NCI-H146 (cell line): ENCODE measurements at places on chromosomes 4 and X.

DNA sequence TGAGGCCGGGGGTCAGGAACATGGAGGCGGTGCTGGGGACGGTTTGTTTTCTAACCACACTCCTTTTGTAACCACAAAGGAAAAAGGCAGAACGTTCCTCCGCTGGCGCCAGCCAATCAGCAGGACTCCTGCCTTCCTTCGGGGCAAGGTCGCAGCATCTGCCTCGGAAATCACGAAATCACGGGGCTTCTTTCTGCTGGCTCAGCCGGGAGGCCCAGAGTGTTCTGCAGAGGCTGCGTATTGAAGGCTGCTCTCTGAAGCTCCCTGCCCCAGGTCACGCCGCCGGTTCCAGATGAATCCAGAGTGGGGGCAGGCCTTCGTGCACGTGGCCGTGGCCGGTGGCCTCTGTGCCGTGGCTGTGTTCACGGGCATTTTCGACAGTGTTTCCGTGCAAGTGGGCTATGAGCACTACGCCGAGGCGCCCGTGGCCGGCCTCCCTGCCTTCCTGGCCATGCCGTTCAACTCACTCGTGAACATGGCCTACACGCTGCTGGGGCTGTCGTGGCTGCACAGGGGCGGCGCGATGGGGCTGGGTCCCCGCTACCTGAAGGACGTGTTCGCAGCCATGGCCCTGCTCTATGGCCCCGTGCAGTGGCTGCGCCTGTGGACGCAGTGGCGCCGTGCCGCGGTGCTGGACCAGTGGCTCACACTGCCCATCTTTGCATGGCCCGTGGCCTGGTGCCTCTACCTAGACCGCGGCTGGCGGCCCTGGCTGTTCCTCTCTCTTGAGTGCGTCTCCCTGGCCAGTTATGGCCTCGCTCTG is 9.4 kb downstream of the TMEM187 start:
- DNase-seq: no peak

- DNase-seq: no peak
Observed at GRCh38 chr4:123073650-123074049, 151.3 kb upstream of the NUDT6 start.

- no peak for DNase-seq
Observed at GRCh38 chr4:168540086-168540485, 43.2 kb downstream of the PALLD start.

GRCh38 chr4:174408841-174409552 is 113.3 kb downstream of the HPGD start:
- no peak for DNase-seq

- DNase-seq: no peak
Observed at GRCh38 chr4:17664755-17665154, 50.3 kb downstream of the MED28 start.

DNA sequence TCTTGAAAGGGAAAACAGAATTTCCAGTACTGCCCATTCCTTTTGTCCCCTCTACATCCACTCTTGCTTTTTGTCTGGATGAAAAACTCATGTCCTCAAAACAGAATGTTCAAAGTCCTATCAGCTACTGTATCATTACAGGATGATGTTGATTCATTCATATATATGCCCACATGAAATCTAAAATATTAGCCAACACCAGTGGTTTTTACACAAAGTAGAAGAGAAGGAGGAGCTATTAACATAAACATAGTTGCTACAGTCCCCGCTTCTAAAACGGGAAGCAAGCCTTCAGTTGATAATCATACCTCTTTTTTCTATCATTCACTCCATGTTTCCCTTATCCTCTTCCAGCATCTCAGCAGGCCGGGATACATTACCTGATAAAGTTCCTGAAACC is 7.7 kb upstream of the THOC2 start:
- DNase-seq: no peak

DNA sequence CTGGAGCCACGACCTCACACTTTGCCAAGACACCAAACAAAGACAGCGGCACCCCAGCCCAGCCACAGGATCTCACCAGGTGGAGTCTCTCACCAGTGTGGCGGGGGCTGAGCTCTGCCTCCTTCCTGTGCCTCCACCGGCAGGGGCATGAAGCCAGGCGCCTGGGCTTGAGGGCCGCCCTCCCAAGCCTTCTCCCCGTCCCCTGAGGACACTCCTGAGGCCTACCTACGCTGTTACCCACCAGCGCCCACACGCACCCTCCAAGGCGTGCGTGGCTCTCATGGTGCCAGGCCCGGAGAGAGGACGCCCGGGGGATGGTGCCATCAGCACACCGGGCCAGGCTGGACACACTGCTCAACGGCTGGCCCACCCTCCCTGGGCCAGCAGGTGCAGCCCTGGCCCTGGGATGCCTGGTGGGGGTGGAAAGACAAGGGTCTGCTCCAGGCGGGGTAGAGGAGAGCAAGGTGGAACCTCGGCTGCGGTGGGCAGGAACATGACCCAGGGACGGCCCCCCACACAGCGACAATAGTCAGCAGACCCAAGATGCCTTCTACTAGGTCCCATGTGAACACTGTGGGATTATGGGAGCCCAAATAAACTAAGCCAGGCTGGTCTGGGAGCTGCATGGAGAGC is 22.1 kb downstream of the NELFA start:
- no peak for DNase-seq

DNA sequence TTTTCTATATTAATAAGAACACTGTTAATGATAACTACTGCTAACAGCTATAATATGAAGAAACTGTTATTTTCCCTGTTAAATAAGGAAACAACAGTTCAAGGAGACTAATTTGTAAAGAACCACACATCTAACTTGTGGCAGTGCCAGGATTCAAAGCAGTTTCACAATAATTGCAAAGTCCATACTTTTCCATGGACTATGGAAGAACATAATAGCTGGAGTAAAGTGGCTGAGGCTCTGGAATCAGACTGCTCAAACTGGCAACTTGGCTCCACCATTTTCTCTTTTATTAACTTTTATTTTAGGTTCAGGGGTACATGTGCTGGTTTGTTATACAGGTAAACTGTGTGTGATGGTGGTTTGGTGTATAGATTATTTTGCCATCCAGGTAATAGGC is 393.7 kb upstream of the CPEB2 start:
- no peak for DNase-seq

- no peak for DNase-seq
Observed at GRCh38 chr4:76267811-76268210, 16.3 kb downstream of the FAM47E start.

GRCh38 chr4:89469930-89470375 is 162.4 kb upstream of the GPRIN3 start:
- no peak for DNase-seq

- DNase-seq: peak; percentile 8
Observed at GRCh38 chrX:102129473-102129872, 4.0 kb downstream of the TCEAL2 start.

DNA sequence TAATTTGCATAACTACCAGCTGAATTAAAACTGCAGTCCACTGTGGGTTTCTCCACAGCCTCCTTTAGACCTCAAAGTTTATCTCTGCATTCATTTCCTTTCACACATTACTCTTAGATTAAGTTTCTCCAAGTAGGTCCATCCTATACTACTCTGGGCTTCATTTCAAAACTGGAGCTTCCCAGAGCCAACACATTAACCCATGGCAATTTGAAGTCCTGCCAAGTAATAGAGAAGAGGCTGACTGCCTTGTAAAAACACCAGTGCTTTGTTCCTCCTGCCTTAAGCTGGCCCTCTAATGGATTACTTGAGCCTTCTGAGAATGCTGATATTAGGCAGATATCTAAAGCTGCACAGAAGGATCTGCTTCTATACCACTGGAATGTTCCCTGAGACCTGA is 997.2 kb upstream of the SLIT2 start:
- DNase-seq: no peak

- DNase-seq: no peak
Observed at GRCh38 chrX:1389181-1389992, 2.5 kb downstream of the SLC25A6 start.

DNA sequence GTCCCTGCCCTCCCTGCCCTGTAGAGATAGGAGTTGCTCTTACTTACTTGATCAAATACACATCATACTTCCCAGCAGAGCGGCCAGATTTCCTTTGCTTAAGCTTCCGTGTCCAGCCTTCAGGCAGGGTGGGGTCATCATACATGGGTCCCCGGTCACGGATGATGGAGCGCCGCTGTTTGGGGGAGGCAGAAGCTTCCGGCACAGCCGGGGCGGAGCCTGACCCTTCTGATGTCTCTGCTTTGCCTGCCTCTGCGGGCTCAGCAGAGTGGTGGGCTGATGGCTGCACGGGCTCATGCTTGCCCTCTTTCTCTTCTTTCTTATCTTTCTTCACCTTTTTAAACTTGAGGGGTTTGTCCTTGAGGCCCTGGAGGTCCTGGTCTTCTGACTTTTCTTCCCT is 12.5 kb upstream of the IRAK1 start:
- DNase-seq: no peak

- no peak for DNase-seq
Observed at GRCh38 chr4:39134683-39135306, 47.5 kb upstream of the WDR19 start.

- DNase-seq: no peak
Observed at GRCh38 chr4:25816591-25817058, 46.2 kb downstream of the SEL1L3 start.

DNA sequence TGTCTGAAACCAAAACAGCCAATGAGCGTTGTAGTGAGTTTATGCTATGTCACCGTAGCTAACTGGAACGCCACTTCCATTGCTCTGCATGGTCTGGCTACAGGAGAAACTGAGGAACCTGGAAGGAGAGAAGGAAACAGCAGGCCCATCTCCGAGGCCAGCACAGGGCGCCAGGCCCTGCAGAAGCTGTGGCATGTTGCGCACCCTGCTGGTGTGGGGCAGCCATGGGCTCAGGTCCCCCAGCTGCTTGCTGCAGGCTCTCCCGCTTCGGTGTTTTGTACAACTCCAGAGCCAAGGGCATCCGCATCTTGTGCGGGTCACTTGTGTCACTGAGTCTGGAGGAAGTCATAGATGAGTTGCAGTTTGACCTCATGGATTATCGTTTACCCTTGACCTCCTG is 89.2 kb downstream of the AFAP1 start:
- DNase-seq: no peak

- no peak for DNase-seq
Observed at GRCh38 chrX:23661671-23662070, 5.6 kb upstream of the PRDX4 start.

DNA sequence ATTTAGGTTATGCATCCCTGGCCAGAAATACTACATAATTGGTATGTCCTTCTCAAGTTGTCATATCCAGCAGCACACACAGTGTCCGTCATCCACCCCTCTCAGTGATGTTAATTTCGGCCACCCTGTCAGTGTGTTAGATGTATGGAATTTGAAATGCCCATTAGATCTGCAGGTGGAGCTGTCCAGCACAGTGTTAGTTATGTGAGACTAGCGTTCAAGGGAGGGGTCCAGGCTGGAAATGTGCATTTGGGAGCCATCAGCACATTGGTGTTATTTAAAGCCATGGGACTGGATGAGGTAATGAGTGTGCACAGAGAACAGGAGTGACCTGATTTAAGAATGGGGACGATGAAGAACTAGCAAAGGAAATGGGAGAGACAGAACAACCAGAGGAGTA is 22.4 kb downstream of the ANAPC4 start:
- DNase-seq: no peak

DNA sequence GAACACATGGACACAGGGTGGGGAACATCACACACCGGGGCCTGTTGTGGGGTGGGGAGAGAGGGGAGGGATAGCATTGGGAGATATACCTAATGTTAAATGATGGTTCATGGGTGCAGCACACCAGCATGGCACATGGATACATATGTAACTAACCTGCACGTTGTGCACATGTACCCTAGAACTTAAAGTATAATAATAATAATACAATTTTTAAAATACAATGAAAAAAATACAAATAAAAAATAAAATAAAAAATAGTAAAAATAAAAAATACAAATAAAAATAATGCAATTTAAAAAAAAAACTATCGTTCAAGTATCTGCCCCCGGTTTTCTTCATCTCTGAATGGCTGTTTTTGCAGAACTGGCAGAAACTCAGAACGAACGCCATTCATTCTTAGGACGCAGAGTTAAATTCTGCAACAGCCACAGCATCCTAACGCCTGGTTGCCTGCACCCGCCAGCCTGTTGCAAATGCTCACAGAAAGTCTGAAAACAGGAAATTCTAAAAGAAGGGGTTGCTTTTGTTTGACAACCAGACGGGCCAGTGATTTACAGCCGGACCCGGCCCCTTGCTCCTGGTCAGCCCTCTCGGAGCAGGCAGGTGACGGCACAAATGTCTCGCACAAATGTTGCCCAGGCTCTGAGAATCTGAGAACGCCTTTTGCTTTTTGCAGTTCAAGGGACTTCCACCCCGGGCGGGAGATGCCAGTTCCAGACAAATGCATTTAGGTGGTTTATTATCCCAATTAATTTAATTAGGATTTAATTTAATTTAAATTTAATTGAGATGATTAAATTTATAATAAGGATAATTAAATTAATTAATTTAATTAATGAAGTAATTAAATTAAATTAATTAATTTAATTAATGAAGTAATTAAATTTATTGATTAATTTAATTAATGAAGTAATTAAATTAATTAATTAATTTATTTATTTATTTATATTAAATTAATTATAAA is 47.8 kb downstream of the CRLF2 start:
- DNase-seq: no peak

- no peak for DNase-seq
Observed at GRCh38 chr4:18844726-18845125, 823.2 kb upstream of the LCORL start.

DNA sequence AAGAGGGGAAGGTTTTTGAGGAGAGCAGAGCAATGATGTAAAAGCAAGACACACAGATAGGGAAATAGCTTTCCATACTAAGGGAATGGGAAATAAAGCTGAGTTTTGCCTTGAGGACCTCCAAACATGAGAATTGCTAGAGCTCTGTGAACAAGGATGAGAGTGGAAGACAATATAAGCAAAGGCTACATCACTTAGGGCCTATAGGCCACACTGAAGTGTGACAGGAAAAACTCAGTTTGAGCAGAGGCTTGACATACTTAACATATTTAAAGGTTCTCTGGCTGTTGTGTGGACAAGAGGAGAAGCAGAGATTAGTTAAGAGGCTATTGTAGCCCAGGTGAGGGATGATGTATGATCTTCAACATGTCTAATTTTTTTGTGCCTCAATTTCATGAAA is 5.3 kb upstream of the SRP72 start:
- DNase-seq: no peak

- no peak for DNase-seq
Observed at GRCh38 chr4:28879178-28879577, 1841.0 kb upstream of the PCDH7 start.

DNA sequence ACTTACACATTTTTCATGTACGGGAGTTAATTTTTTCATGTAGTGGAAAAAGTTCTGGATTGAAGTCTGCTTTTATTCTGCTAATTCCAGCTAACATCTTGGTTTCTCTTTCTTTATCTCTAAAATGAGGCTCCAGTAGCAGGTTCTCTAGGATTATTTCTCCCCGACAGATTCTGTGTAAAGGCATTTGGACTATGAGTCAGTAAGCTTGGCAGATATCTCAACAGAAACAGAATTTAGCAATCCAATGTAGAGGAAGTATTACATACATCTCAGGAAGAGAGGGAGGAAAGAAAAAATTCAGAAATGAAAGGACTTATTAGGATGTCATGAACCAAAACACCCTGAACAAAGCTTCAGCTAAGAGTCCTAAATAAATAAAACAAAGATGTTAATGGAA is 1682.3 kb upstream of the TENM3 start:
- DNase-seq: no peak
